ENCODE measurements at places on chromosomes 4 and X.

- DNase-seq, result no peak
Measured at GRCh38 chrX:131816551-131817136, 206.5 kb upstream of the STK26 start.

- no peak for DNase-seq
Measured at GRCh38 chr4:121728066-121728465, 31.3 kb upstream of the ANXA5 start.

- no peak for DNase-seq
Measured at GRCh38 chrX:107741404-107741790, 34.2 kb downstream of the TSC22D3 start.

DNA sequence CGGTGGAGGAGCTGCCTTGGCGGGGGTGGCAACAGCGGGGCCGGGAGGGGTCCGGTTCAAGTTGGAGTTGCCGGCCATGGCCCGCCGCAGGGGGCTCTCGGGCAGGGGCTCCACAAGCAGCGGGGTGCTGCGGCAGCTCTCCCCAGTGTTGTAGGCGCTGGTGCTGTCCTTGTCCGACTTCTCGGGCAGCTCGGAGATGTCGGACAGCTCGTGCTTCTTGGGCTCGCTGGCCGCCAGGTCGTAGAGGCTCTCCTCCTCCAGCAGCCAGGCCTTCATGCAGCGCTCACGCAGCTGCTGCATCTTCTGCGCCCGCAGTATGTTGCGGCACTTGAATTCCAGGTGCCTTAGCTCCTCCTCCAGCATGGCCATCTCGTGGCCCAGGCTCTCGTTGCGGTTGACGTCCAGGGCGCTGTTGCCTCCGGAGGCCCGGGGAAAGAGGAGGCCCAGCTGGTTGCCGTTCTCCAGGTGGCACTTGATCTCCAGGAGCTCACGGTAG is 9.7 kb downstream of the SSR4 start:
- no peak for DNase-seq

GRCh38 chr4:17687237-17687857 is 72.9 kb downstream of the MED28 start:
- DNase-seq, result no peak

GRCh38 chrX:130155564-130155963 is 10.1 kb downstream of the AIFM1 start:
- no peak for DNase-seq

GRCh38 chr4:140152751-140153418 is 1.1 kb downstream of the MAML3 start:
- DNase-seq, result no peak

DNA sequence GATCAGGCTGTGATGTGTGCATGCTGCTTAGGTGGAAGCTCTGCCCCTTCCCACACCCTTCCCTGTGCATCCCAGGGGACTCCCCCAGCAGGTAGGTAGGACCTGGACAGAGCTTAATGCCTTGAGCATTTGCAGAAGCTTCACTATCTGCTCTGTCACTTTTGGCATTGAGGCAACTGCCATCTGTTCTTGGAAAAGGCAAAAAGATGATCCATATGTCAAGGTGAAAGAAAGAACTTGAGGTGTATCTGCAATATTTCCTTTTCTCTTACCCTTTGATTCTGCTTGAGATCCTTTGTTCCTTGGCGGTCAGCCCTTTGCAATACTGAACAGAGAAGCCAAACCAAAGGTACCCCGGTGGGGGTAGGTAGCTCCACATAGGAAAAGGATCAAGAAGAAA is 37.1 kb upstream of the TBC1D9 start:
- DNase-seq, result no peak

DNA sequence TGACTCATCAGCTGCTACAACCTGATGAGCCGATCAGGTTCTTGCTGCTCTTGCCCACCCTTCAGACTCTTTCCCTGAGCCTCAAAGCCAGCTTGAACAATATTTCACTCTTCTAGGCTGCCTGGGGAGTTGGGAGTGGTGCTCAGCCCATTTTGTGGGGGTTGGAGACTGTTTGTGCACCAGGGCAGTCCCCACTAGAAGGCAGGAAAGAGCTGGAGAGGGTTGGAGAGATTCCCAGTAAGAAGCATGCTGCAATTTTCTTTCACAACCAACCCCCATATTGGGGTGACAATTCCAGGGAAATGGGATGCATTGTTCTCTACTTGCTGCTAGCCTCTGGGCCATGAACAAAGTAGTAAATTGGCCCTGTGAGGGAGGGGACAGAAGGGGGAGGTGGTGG is 44.1 kb downstream of the SLC16A2 start:
- no peak for DNase-seq

DNA sequence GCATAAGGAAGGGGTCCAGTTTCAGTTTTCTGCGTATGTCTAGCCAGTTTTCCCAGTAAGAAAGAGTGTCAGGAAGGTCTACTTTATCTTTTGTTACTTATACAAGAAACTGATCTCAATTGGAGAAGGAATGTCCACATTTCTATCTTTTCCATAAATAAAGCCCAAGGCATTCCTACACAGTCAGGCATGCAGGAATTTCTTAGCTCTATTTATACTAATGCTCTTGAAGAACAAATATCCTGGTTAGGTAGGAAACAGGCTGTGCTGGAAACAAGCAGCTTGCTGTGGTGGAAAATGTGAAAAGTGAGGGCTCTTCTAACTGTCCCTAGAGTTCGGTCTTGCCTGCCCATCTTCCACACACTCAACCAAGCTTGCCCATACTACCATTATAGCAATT is 37.9 kb upstream of the PITX2 start:
- no peak for DNase-seq

GRCh38 chrX:133601116-133601515 is 185.8 kb upstream of the GPC4 start:
- no peak for DNase-seq

GRCh38 chr4:166064721-166065120 is 191.7 kb downstream of the TLL1 start:
- no peak for DNase-seq

DNA sequence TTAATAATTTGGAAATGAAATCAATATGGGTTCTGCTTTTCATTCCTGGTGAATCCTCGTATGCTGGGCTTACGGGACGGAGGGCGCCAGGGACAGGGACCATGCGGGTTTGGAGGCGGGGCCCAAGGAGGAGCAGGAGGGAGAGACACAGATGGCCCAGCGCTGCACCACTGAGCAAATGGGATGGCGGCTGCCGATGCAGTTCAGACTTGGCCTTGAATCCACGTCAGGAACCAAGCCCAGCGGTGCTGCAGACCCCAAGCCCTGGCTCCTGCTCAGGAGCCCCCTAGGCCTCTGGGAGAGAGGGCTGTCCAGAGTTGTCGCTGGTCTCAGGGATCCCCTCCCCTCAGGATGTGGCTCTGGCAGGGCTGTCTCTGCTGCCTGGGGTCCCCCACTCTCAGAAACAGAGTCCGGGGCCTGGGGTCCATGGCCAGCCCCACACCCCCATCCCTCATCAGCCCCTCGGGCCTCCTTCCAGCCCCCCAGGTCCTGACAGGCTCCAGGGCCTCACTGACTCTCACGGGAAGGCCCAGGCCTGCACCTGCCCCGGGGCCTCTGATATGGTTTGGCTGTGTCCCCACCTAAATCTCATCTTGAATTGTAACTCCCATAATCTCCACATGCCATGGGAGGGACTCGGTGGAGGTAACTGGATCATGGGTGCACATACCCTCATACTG is 75.2 kb downstream of the FAM53A start:
- no peak for DNase-seq

DNA sequence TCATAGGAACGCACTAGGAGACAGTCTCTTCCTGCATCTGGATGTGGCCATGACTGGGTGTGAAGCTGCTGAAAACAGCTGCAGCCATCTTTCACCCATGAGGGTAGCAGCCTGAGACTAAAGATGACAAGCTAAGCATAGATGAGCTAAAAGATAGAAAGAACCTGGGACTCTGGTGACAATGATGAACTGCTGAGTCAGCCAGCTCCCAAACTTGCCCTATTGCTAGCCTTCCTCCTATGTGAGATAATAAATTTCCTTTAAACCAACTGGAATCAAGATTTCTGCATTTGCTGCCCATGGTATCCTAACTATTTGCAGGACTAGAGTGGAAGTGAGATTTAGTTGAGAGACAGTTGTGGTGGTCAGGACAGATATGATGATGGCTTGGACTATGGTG is 21.0 kb upstream of the PI4K2B start:
- DNase-seq, result no peak

DNA sequence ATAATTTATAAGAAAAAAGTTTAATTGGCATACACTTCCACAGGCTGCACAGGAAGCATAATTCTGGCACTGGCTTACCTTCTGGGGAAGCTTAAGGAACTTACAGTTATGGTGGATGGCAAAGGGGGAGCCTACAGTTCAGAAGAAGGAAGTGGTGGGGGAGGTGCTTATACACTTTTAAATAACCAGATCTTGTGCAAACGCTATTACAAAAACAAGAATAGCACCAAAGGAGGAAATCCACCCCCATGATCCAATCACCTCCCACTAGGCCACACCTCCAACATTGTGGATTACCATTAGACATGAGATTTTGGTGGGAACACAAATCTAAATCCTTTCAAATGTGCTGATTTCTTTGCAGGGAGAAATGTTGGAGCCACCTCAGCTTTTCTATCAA is 287.7 kb downstream of the CPXCR1 start:
- DNase-seq, result no peak
